ENCODE measurements at places on chromosomes 13 and 19.
A peak's percentile ranks its signal among the peaks of the same experiment; 100 is the strongest.

DNA sequence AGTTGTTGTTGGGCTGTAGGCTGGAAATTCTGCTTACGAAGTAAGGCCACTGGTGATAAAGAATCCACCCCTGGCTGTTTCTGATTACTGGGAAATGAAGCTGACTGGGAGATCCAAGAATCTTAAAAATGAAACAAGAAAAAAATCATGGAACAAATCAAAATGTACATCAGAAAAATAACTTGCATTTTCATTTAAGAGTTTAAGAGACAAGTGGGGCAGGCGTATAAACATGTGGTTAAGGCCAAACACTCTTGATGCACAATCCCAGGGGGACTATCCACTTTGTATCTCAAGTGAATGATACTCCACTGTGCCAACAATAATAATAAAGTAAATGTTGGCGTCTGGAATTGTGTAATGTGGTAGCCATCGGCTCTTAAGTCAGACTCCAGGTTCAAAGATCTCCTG, 24.6 kb downstream of the ZMYM5 start:
- no peak for DNase-seq

- no peak for DNase-seq
Measured at GRCh38 chr13:73943137-73943964, 190.9 kb downstream of the KLF12 start.

DNA sequence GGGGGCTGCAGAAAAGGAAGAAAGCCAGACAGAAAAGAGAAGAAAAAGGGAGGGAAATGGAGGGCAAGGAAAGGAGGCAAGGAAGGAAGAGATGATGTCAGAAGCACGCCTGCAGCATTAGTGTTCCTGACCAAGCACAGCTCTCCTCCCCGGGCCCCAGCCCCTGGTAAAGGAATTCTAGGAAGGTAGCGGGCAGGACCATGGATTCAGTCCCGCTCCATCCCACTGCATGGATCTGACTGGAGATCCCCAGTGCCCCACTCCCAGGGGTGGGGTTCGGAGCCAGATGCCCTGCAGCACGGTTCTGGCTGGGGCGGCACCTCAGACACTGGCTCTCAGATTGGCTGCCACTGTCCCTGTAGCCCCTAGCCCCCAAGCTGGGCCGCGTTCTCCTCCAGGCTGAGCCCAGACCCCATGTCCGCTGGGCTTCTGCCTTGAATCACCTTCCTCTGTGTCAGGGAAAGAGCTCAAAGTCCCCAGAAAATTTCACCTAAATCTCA, 59.8 kb downstream of the TSHZ3 start:
- no peak for DNase-seq

- DNase-seq: no peak
Measured at GRCh38 chr13:108326309-108326708, 56.8 kb downstream of the TNFSF13B start.

- no peak for DNase-seq
Measured at GRCh38 chr19:6242677-6243076, 37.1 kb downstream of the MLLT1 start.

GRCh38 chr19:42255766-42256745, 1.1 kb upstream of the ERF start:
- no peak for DNase-seq

- no peak for DNase-seq
Measured at GRCh38 chr19:47435196-47435595, 15.9 kb upstream of the MEIS3 start.

- DNase-seq: no peak
Measured at GRCh38 chr19:18389726-18390064, 3.7 kb downstream of the GDF15 start.

DNA sequence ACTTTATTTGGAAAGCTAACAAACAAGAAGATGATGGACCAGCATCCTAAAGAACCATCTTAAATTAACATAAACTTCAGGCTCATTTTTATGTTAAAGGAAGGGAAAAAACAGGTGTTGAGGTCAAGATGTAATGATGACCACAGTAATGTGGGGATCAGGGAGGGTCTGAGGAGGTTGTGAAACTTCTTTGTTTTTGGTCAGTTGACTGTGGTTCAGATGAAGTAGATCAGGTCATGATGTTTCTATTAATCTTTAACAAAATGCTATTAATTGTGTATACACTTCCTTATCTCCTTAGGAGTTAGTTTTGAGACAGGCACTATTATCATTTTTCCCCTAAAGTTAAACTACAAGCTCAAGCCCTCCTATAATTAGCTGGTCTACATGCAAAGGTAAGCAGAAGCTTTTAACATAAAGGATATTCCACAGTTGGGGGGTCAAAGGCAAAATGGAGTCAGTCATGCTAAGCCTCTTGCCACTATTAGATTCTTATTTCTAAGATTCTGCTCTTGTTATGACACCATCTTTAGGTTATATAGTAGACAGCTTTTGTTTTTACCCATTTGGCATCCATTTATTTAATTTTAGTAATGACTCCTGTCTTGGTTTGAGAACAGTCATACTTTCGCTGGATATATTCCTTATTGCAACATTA, 800.1 kb upstream of the PCDH9 start:
- no peak for DNase-seq

DNA sequence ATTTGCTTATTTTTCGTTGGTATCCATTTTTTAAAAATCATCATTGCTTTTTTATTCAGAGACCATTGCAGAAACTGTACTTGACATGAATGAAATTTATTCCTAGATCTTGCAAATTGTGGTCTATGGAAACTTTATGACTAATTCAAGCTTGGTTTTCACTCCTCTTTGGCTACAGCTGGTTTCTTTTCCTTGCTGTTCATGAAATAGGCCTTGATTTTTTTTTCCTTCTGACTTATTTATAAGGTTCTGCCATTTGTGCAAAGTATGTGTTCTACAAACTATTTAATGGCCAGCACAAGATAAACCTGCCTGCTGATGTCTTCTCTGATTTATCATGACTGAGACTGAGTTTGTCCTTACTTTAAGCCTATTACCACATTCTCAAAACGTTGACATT, 764.0 kb upstream of the SLITRK5 start:
- no peak for DNase-seq

GRCh38 chr19:8132858-8133458, 16.4 kb downstream of the FBN3 start:
- no peak for DNase-seq

DNA sequence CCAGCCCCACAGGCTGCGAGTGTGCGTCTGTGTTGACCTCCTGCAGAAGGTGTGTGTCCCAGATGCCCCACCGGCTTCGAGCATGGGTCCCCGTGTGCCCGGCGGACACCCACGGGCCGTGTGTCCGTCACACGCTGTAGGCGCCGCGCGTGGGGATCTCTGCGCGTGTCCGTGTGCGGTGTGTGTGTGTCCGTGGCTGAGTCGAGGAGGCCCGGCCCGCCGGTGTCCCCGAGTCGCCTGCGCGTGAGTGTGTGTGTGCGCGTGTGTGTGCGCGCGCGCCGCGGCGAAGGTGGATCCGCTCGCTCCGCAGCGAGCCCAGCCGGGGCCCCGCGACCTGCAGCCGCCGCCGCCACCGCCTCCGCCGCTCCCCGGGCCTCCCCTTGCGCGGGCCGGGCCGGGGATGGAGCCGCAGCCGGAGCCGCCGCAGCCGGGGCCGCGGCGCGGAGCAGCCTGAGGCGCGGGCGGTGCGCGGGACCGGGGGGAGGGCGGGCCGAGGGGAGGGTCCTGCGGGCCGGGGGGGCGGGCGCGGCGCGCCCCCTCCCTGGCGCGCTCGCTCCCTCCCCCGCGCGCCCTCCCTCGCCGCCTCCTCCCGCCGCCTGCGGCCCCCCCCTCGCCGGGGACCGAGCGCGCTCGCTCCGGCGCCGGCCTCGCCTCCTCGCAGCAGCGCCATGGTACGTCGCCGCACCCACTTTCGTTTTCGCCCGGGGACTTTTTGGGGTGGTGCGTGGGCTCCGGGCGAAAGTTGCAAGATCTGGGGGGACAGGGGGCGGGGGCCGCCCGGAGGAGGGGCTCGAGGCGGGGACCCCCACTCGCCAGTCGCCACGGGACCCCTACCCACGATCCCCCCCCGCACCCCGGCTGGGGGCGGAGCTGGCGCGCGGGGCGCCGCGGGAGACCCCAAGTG, 7.1 kb upstream of the NFIC start:
- no peak for DNase-seq

- DNase-seq: peak; percentile 60
Measured at GRCh38 chr19:5805462-5806132, 730 bp downstream of the NRTN start.

DNA sequence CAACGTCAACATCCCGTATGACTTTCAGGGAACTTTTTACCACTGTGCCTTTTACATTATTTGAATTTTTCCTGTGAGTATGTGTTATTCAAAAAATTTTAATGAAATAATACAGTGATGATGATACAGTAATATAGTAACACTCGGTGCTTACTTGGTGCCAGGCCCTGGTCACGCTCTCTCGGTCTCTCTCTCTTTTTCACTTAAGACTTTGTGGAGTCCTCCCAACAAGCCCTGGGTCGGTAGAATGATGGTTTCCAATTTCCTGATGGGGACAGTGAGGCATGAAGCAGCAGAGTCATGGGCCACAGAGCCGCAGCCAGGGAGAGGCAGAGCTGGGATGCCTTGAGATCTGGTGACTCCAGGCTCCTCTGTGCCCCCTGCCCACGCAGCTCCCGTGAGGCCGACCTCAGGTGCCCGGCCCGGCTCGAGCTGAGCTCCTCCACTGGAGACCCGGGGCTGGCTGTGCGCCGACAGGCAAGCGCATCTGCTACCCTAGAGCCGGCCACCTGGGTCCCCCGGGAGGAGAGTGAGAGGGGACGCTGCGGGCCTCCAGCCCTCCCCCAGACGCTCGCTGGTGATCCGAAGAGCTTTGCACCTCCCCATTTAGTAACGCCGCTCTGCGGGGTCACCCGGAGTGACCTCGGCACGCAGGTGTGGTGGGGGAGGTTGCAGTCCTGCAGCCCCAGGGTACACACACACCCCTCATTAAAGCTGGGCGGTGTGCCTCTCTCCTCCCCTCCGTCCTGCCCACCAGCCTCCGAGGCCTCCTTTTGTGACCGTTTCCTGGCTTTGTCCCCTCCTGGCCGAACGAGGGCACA, 4.4 kb upstream of the SBK3 start:
- DNase-seq: peak; percentile 76

DNA sequence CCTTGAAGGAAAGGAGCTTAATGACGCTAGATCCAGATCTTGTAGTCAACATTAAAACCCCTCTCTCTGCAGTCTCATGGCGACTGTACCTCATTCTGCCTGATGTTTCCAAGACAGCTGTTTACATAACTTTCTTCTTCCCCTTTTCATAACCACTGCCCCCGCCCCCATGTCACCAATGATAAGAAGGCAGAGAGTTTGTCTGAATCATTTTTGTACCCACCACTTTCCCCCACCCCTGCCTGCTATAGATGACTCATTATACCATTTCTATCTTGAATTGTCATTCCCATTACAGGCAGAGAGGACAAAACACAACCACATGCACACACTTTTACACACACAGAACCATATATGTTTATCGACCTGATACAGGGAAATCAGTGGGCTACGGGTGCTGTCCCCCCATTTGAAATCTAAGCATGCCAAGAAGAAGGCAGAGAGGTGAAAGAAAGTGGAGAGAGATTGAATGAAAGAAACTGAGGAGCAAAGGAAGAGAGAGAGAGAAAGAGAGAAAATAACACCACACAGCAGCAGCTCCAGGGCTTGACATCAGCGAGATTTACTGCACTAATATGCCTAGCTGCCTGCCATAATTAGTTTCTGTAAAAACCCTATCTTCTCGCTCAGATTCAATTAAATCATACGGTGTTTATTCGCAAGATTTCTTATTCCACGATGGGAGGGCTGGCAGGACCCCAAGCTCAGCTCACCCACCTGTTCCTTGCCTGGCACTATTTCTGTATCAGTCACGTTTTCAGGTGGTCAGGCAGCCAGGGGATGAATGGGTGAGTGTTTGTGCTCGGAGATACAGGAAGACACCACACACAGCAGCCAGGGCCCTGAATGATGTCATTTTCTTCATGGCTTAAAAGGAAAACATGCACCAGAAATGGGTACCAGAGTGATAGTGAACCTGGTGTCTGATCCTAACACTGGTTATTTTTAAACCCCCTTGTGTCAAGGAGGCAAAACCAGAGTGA, 114.3 kb upstream of the SERP2 start:
- peak; percentile 25 for DNase-seq

- DNase-seq: no peak
Measured at GRCh38 chr13:86906127-86906874, 764.9 kb upstream of the SLITRK5 start.

DNA sequence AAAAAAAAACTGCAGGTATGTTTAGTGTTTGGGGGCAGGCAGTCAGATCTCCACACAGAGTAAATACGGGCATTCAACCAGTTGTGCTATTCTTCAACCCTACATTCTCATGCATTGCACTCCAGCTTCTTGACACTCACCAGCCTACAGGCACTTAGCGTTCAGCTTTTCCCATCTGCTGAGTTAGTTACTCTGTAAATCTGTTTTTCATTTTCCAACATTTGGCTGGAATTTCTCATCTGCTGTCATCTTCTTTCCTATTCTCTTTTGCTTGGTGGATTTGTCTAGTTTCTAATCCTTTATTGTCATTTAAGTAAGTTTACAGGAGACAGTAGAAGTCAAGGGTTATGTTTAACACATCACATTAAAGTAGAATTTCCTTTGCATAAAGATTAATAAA, 1318.9 kb downstream of the OLFM4 start:
- no peak for DNase-seq

GRCh38 chr13:112450904-112451240, 74.7 kb downstream of the SPACA7 start:
- DNase-seq: no peak

DNA sequence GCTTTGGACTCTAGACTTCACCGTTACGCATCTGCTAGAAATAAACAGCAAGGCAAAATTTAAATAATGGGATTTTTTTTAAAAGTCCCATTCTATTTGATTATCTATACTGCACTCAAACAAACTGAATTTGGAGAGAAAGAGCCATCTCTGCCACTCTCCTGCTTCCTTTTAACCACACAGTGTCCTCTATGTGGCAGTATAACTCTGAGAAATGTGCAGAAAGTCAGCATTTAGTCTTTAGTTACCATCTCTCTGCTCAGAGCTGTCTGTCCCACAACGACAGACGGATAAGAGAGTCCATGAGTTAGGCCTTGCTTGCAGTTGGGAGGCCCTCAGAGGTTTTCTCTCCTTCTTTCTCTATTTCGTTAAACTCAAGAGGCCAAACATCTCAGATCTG, 21.2 kb downstream of the CCNA1 start:
- no peak for DNase-seq

DNA sequence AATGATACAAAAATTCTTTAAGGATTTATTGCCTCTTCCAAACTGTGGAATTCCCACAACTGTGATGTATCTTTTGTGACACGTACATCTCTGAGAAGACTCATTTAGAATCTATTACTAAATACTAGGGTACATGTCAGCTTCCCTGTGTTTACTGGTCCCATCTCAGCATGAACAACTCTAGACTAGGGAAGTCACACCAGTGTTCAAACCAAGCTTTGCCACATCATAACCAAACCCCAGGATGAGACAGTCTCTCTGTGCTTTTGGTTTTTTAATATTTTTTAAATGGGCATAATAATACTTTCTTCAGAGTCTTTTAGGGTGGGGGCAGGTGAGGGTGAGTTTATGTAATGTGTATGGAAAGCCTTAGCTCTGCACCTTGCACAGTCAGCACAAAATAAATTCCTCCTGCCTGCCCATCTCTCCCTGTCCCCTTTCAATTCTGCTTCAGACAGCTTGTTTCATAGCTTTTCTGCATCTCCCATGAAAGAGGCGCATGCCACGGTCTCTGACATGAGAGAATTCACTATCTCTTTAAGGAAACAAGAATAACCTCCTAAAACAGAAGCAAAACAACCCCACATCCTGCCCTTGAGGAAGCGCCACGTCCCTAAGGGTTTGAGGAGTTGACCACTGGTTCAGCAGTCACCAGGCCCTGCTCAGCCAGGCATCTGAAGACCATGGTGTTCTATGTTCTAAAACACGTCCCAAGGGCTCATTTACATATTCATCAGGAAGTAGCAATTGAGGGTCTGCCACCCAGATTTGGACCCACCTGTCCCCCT, 174.5 kb downstream of the USP12 start:
- DNase-seq: no peak

All from RWPE1 (cell line).